ENCODE measurements at places on chromosomes 2 and 18. TPM values are rescaled to one million over a fixed set of nuclear protein-coding genes. Genes with fewer than 3 reads are reported as not detected.

GRCh38 chr2:47799031-47799609 lies 16.2 kb downstream of the MSH6 start:
- H3K4me1 ChIP-seq, result no peaks in the 10 kb centered on the region
- peaks cover 5% of the 10 kb centered on the region for H3K36me3 ChIP-seq

GRCh38 chr18:60895181-60895580 lies 438.0 kb upstream of the CDH20 start:
- H3K4me3 ChIP-seq, result no peak overlapping the region
- H3K27me3 ChIP-seq, result no peaks in the 10 kb centered on the region
- no peak overlapping the region for H3K27ac ChIP-seq

- peak overlapping the region; percentile 78 for H3K27ac ChIP-seq
- H3K27me3 ChIP-seq, result no peaks in the 10 kb centered on the region
- no peaks in the 10 kb centered on the region for H3K36me3 ChIP-seq
- H3K4me3 ChIP-seq, result no peak overlapping the region
These were observed 10.7 kb downstream of the STEAP3 start for GRCh38 chr2:119234021-119235019.

GRCh38 chr18:49934457-49934856 lies 121.1 kb upstream of the ACAA2 start:
- no peaks in the 10 kb centered on the region for H3K27me3 ChIP-seq

DNA sequence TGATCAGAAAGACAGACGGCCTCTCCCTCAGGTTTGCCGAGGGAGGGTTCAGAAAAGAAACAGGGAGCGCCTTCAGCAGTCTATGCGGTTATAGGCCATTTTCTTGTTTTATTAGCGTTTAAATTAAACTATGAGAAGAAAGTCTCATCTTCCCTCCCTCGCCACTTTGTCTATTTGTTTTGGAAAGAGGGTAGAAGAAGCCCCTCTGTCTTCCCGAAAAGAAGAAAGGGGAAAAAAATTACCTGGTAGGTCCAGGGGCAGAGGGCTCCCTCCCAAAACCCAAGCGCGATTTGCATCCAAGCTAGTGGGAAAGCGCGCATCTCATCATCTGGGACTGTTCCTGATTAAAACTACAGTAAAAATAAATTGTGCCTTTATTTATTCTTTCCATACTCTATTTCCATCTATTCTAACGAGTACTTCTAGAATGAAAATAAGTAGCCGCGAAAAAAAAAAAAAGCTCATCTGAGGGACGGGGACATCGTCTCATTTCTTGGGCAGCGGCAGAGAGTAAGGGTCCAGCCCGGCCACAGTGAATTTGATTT lies 2.4 kb downstream of the PAX8 start:
- H3K4me1 ChIP-seq, result no peaks in the 10 kb centered on the region
- no peak for DNase-seq
- no peak overlapping the region for H3K27ac ChIP-seq
- no peaks in the 10 kb centered on the region for H3K36me3 ChIP-seq
- no peak overlapping the region for H3K4me3 ChIP-seq

- no peaks in the 10 kb centered on the region for H3K4me1 ChIP-seq
- H3K36me3 ChIP-seq, result no peaks in the 10 kb centered on the region
- H3K27ac ChIP-seq, result no peak overlapping the region
- H3K27me3 ChIP-seq, result no peaks in the 10 kb centered on the region
- no peak overlapping the region for H3K4me3 ChIP-seq
These were observed 148.5 kb downstream of the SPP2 start for GRCh38 chr2:234198976-234199375.

DNA sequence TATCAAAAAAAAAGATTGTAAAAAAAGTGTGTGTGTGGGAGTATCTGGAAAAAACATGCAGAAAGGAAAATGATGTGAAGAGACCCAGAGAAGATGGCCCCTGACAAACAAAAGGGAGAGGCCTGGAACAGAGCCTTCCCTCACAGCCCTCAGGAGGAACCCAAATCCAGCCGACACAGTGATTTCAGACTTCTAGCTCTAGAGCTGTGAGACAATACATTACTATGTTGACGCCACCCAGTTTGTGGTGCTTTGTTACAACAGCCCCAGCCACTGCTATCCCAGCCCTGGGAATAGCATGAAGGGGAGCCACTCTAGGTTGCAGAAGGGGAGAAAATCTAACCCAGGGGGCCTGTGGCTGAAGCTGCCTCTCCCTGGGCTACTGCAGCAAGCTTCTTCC lies 59.0 kb upstream of the ZBTB7C start:
- no peak overlapping the region for H3K4me3 ChIP-seq
- DNase-seq, result no peak
- no peak overlapping the region for H3K27ac ChIP-seq

DNA sequence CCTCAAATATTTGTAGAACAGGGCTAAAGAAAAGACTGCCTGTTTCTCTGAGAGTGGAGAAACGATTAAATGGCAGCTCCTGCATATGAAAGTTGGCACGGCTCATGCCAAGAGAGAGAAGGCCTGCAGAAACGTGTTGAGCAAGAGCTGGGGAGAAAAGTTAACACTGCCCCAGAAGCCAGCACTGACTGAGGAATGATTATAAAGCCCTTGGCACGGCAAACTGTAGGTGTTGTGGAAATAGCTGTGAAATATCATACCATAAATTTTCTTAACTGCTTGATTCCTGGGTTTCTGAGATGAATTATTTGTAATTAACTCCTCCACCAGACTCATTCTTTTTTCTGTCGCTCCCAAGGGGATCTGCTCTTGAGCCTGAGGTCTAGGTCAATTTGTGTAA lies 4.3 kb downstream of the FRZB start:
- H3K27ac ChIP-seq, result peak overlapping the region; percentile 27
- H3K36me3 ChIP-seq, result no peaks in the 10 kb centered on the region
- no peak overlapping the region for H3K4me3 ChIP-seq
- H3K4me1 ChIP-seq, result peaks cover 12% of the 10 kb centered on the region

DNA sequence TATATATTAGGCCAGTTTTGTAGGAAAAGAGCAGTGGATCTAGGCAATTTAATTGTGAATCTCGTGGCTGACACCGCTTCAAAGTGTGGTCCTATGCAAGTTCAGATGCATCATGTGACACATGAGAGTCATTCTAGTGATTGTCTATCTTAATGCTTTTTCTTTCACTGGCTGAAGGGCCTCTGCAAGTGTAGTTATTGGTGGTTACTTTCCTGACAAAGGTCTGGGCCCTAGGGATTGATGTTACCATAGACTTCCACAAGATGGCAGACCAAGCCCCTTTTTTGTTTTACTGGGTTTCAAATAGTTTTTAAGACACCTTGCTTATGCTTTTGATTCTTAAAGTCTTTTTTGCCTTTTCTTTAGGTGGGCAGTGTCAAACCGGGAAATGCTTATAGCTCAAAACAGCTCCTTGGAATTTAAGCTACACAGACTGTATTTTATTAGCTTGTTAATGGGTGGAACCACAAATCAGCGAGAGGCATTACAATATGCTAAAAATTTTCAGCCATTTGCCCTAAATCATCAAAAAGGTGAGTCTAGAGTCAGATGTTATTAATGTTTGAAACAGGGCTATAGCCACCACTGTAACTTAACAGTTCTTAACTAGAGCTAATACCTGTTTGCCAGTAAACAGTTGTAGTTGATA lies 25.9 kb downstream of the CD8A start:
- peaks cover 24% of the 10 kb centered on the region for H3K4me1 ChIP-seq
- H3K27me3 ChIP-seq, result no peaks in the 10 kb centered on the region
- no peak overlapping the region for H3K4me3 ChIP-seq
- no peaks in the 10 kb centered on the region for H3K36me3 ChIP-seq

DNA sequence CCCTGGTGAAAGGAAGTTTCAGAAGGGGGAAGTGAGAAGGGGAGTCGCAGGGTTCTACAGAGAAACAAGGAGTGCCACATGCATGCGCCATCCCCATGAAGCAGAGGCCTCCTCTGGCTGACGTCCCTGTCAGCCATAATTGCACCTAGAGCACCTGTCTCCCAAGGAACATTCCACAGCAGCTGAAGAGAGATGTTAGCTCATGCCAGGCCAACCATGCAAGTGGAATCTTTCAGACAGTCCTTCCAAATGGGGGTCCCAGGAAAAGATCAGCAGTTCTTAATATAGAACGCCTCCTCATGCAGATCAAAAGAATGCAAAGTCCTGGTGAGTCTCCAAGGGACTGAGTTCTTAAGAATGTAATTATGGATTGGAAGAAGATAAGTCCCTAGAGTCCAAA lies 29.6 kb downstream of the MRO start:
- H3K27me3 ChIP-seq, result no peaks in the 10 kb centered on the region
- H3K27ac ChIP-seq, result no peak overlapping the region
- H3K4me3 ChIP-seq, result no peak overlapping the region

DNA sequence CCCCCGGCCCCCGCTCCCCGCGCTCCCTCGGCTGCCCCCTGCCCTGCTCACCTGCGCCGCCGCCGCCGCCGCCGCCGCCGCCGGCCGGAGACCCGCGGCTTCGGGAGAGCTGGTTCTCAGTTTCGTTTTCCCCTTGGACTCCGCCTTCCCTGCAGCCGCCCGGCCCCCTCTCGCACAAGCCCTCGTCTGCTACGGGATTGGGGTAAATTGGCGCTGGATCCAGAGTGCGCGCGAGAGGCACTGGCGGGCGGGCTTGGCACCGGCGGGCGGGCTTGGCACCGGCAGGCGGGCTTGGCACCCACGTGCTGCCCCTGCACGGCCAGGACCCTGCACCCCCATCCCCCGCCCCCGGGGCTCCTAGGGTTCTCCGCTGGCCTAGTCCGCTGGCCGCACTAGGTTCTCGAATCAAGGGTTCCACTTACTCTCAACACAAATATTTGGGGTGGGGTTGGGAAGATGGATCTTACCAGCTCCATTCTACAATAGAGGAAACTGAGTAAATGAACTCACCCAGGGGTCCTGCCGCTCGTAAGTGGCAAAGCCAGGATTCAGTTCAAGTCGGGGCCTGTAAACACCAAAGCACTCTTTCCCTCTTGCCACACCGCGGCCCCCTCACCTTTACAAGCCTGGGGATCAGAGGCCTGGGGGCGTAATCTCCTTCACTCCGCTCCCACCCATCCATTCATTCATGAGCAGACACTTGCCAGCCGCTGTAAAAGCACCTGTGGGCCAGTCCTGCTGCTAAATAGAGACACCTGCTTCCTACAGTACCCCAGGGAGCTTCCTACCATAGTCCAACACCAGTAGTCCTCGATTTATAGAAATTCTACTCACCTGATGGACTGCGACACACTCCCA lies at the start of gene EIF2AK2:
Gene EIF2AK2, minus strand, starts transcription at position 124 of the 858 bp plus-strand sequence. CDS start 9,174 bp downstream, outside the sequence.
- H3K27ac ChIP-seq, result peak within 1 kb of the TSS; percentile 76
- peak within 1 kb of the TSS; percentile 90 for H3K4me3 ChIP-seq
- H3K4me1 ChIP-seq, result peaks cover 8% of the 10 kb centered on the region
- H3K27me3 ChIP-seq, result no peaks in the 10 kb centered on the region
- peak; percentile 85 for DNase-seq

DNA sequence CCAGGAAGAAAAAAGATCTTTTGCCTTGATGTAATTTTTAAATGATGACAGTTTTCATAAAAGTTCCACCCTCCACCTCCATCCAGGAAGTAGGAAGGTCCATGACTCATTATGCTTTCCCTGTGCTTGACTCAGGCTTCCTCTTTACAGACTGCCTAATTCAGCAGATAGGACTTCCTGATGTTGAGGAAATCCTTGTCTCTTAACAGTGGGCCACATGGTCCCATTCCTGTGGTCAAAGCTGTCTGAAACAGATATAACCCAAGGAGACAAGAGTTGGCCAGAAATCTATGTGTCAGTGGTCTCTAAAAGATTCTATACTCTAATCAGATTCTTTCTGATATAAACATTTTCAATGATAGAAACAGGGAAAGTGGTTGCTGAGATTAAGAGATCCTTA lies 119.1 kb downstream of the BAZ2B start:
- peak overlapping the region; percentile 54 for H3K27ac ChIP-seq
- H3K36me3 ChIP-seq, result peaks cover 4% of the 10 kb centered on the region
- peaks cover 5% of the 10 kb centered on the region for H3K4me1 ChIP-seq
- no peak overlapping the region for H3K4me3 ChIP-seq
- DNase-seq, result no peak
- H3K27me3 ChIP-seq, result no peaks in the 10 kb centered on the region

DNA sequence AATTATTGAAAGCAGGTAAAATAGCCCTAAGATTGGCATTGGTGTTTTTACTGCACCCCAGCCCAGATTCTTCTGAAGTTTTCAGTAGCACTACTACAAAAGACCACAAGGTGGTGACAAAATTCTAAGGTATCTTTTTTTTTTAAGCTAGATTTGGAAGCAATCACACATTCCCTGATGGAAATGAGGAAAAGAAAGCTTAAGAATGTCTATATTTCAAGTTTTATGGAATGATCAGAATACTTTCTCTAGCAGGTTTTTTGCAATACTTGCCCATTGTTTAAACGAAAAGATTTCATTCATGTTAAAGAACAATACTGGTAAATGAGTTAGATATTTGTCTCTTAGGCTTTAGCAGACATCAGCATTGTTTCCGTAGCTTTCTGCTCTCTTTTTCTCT lies 32.1 kb upstream of the ZNF638 start:
- H3K4me3 ChIP-seq, result no peak overlapping the region
- peaks cover 10% of the 10 kb centered on the region for H3K4me1 ChIP-seq
- H3K36me3 ChIP-seq, result no peaks in the 10 kb centered on the region
- no peak for DNase-seq
- no peak overlapping the region for H3K27ac ChIP-seq

GRCh38 chr2:238554468-238555315 lies 128.0 kb downstream of the ASB1 start:
- no peak overlapping the region for H3K27ac ChIP-seq
- H3K27me3 ChIP-seq, result peaks cover 2% of the 10 kb centered on the region
- no peak for DNase-seq
- no peaks in the 10 kb centered on the region for H3K4me1 ChIP-seq
- H3K36me3 ChIP-seq, result no peaks in the 10 kb centered on the region
- H3K4me3 ChIP-seq, result no peak overlapping the region

DNA sequence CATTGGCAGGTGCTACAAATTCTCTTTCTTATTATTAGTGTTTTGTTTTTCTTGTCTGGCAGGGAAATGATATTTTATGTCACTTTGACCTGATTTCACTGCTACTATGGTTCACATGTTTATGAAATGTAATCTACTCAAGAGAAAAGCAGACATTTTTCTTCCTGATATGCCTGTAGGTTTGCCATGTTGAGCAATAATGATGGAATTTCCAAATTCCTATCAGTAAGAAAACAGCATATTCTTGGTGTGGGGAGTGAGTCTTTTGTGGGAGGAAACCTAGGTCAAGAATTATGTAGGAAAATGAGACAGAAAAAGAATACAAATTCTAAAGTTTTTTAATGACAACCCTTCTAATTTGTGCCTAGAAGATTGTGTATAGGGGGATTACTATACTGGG lies 356.4 kb downstream of the SLC4A3 start:
- no peaks in the 10 kb centered on the region for H3K27me3 ChIP-seq
- no peak for DNase-seq
- H3K4me1 ChIP-seq, result no peaks in the 10 kb centered on the region

- H3K27me3 ChIP-seq, result no peaks in the 10 kb centered on the region
- no peak overlapping the region for H3K4me3 ChIP-seq
- DNase-seq, result no peak
- peaks cover 3% of the 10 kb centered on the region for H3K4me1 ChIP-seq
- no peaks in the 10 kb centered on the region for H3K36me3 ChIP-seq
- no peak overlapping the region for H3K27ac ChIP-seq
These were observed 156.6 kb downstream of the TMEFF2 start for GRCh38 chr2:192038110-192038509.

UGT1A4 gene
- not detected for total RNA-seq

KIAA2012 gene
- not detected for total RNA-seq

TLX2 gene
- total RNA-seq, result not detected

SKOR2 gene
- total RNA-seq, result not detected

ITGA6 gene
- 42.6 TPM for total RNA-seq

BMP10 gene
- total RNA-seq, result not detected

LDLRAD4 gene
- total RNA-seq, result 3.8 TPM

B4GALT6 gene
- total RNA-seq, result 4.1 TPM

TEX44 gene
- total RNA-seq, result not detected

Data from psoas muscle (tissue), 8 donors.